GM12864 (cell line): ENCODE measurements at places on chromosomes 1 and 21.

GRCh38 chr1:87872692-87873091 lies 544.0 kb downstream of the LMO4 start:
- DNase-seq = no peak

- no peak for DNase-seq
Observed at GRCh38 chr1:69921486-69921885, 283.9 kb downstream of the LRRC40 start.

DNA sequence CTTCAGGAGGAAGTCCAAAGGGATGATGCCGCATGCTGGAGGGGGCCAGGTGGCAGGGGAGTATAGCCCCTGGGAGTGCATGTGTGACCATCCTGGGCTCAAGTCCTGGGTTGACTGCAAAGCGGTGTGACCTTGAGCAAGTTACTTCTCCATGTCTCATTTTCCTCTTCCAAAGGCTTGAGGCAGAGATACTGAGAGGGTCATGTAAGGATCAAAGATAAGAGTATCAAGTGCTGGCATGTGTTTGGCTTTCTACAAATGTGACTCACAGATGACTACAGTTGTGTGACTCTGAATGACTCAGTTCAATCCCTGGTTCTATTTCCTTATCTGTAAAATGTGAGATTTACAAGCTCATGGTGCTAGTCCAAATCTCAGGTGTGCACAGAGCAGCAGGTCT lies 26.1 kb downstream of the PROK1 start:
- peak; percentile 3 for DNase-seq

DNA sequence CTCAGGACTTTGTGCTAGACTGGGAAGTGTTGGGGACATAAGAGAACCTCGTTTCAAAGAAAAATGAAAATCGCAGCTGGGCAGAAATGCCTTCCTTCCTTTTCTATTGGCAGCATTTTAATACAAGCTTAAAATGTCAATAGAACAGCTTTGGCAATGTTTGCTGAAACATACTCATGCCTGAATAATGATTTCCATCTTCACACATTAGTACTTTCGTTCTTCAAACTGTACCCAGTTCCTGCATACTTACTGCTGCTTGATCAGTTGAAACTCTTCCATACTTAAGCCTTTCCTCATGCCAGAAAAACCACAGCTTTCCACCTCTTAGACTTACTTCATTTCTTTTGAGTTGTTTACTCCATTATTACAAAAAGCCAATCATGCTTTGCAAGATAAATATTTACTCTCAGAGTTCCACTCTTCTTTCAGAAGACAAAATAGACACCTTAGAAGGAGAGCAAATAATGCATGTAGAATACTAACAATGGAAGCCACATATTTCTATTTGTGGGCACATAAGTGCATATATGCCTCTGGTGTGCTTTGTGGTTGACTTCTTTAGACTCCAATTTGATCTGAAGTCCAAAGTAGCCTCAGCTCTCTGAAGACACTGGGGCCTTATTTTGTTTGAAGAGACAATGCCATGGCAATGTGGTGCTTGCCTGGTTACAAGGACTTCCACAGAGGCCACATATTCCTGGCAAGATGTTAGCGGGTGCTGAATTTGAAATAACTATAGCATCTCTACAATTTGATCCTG lies 22.7 kb upstream of the CD55 start:
- no peak for DNase-seq

DNA sequence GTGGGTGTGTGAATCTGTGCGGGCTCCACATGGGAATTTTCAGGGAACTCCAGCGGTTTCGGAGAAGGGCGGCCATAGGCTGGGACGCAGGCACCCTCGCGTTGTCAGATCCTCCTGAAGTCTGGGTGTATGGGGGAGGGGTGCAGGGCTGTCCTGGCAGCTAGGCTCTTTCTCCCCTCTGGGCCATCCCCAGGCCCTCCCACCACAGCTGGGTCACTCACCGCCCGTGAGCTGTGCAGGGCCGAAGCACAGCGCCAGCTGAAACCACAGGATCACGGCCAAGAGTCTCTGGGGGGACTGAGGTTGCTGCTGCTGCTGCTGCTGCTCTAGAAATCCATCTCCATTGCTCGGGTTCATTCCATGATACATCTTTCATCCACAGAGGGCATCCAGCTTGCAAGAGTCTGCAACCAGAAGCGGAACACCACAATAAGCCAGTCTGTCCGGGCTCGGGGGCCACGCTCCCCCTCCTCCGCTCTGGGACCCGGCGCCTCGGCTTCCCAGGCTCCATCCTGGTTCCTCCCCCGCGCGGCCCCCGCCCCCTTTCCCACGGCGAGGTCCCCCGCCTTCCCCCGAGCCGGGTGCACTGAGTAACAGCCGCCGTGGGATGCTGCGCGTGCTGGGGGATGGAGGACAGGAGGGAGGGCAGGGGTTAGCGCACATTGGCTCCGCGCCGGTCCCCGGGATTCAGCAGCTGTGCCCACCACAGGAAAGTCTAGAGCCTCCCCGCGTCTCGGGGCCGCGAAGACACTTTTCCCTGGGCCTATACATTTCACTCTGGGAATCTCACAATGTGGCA lies 720 bp downstream of the SUSD4 start:
- no peak for DNase-seq

- DNase-seq = no peak
Observed at GRCh38 chr1:153831026-153831425, 55.8 kb downstream of the SLC27A3 start.

DNA sequence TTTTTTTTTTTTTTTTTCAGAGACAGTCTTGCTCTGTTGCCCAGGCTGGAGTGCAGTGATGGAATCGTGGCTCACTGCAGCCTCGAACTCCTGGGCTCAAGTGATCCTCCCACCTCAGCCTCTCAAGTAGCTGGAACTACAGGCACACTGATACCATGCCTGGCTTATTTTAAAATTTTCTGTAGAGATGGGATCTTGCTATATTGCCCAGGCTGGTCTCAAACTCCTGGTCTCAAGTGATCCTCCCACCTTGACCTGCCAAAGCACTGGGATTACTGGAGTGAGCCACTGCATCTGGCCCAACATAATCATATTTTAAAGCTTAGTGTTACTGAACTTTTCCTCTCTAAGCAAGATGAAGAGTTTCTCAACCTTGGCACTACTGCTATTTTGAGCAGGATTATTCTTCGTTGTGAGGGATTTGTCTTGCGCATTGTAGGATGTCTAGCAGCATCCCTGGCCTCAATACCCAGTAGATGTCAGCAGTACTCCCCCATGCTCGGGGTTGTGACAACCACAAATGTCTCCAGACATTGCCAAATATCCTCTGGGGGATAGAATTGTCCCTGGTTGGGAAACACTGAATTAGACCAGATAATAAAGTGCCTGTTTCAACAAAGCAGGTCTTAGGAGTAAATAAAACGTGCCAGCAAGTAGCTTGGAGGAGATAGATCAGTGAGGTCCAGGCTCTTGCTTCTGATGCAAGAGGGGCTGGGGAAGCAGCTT lies 15.1 kb upstream of the THRAP3 start:
- no peak for DNase-seq

- no peak for DNase-seq
Observed at GRCh38 chr21:42570841-42571387, 57.3 kb downstream of the SLC37A1 start.

DNA sequence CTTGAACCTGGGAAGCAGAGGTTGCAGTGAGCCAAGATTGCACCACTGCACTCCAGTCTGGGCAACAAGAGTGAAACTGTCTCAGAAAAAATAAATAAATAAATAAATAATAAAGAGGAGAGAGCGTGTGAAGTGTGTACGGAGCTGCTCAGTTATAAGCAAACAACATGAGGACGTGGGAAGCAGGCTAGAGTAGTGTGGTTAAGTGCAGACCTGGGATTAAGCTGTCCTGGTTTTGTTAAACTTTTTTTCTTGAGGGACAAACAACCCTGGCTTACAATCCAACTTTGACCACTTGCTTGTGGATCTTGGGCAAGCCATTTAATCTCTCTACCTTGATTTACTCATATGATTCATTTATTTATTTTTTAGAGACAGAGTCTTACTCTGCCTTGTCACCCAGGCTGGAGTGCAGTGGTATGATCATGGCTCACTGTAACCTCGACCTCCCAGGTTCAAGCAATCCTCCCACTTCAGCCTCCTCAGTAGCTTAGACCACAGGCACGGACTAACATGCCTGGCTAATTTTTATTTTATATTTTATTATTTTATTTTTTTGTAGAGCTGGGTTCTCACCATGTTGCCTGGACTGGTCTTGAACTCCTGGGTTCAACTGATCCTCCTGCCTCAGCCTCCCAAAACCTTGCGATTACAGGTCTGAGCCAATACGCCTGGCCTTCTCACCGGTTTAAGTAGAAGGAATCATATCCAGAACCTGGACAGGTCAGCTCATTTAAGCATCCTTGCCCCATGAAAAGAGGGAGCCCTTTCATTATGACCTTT lies 52.7 kb downstream of the RPS6KA1 start:
- DNase-seq = no peak

DNA sequence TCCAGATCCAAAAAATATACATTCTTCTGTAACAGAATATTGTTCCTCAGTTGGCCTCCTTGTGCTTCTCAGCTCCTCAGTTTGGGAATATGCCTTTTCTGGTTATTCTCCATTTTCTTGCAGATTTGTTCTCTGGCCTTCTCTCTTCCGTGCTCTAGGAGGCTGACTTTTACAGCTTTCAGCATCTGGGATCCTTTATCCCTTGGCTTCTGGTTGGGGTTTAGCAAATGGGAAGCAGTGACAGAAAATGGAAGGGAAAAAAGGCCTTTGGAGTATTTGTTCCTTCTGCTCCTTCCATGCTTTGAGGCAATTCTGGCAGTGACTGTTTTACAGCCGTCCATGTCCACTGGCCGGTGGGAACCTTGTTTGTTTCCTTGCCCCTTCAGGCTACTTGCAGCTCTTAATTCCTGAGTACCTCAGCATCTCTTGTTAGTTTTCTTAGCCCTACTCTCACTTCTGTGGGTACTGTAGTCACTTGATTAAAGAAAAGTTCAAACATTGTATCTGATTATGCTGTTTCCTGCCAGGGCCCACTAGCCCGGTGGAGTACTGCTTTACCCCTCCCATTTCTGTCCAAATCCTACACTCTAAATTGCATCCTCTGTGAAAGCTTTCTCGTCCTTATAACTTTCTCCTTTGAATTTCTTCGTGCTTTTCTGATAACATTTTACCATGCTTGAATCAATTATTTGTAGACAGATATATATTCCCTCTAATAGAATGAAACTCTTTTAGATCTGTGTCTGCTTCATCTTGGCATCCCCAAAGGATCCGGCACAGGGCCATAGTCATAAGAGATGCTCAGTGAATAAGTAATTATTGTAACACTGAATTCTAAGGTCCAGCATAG lies 118.2 kb downstream of the OSBPL9 start:
- no peak for DNase-seq

DNA sequence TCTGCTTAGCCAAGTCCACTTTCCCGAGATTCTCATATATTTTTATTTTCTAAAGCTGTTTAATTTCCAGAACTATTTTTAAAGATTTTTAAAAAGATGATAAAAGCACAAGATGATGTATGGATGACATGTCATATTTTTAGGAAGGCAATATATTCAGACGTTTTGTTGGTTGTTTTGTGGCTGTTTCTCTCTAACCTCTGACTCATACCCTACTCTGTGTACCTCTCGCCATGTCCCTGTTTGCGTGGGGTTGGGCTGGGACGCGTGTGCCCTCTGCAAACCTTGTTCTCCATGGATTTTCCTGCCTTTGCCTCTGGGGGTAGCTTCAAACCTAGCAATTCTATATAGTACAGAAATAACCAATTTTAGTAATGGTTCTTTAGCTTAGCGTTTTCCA lies 132.0 kb downstream of the GALNT2 start:
- no peak for DNase-seq

- no peak for DNase-seq
Observed at GRCh38 chr1:41158147-41158875, 83.8 kb downstream of the SCMH1 start.

DNA sequence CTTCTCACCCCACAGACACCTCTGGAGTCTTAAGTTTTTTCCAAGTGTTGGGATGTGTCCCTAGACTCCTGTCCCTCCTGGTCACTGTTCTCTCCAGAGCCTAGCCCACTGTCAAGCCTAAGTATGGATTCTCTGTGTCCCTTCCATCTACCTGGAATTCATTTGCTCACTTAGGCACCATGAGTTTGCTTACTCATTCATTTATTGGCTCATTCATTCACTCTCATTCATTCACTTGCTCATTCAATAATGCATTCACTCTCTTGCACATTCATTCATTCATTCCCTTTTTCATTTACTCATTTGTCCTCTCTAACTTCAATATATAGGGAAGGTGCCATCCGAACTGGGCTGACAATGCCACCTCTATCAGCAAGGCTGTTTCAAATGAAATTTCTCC lies 1.6 kb downstream of the S100A16 start:
- DNase-seq = no peak

- DNase-seq = no peak
Observed at GRCh38 chr1:188670837-188671236, 1806.8 kb downstream of the BRINP3 start.

- no peak for DNase-seq
Observed at GRCh38 chr1:206705191-206705590, 20.5 kb downstream of the MAPKAPK2 start.

GRCh38 chr1:45584351-45585109 lies 689 bp downstream of the NASP start:
- peak; percentile 51 for DNase-seq

- no peak for DNase-seq
Observed at GRCh38 chr1:175134500-175134899, 58.1 kb downstream of the KIAA0040 start.

- DNase-seq = no peak
Observed at GRCh38 chr1:176770066-176770465, 307.1 kb downstream of the PAPPA2 start.

- no peak for DNase-seq
Observed at GRCh38 chr1:231684356-231685244, 58.0 kb downstream of the DISC1 start.

DNA sequence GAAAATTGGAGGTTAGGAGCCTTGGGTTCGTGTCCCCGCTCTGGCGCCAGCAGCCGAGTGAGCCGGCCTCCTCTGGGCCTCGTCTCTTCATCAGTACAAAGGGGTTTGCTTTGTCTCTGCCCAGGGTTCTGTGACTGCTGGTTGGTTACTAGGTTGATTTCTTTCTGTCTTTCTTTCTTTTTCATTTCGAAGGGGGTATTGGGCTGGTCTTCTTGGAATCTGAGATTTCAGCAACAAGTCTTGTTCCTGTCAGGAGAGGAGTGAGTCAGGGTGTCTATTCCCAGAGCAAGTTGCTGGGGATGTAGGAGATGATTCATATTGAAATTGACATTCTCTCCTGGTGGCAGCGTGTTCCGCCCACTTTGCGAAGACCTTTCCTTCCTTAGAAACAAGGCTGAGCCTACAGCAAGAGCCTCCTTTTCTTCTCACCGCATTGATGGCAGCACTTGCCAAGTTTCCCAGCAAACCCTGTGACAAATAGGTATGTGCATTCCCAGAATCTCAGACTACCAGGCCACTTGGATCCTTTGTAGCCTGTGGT lies 79.2 kb downstream of the MAN1C1 start:
- DNase-seq = no peak

- DNase-seq = no peak
Observed at GRCh38 chr1:237677979-237678378, 212.7 kb downstream of the ZP4 start.

DNA sequence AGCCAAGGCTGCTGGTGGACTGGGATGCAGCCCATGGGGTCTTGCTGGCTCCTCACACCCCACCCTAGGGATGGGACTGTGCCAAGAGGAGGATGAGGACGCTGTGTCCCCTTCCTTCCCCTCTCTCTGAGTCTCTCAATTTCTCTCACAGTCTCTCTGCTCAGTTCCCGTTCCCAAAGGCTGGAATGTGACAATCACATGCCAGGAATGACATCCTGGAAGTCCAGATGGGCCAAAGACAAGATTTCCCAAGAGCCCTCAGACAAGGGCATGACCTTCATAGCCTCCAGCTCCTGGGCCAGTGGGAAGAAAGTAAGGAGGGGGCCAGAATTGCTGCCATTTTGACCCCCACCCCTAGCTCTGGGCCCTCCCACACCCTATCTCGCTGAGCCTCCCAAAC lies 7.6 kb upstream of the CDCP2 start:
- no peak for DNase-seq
